Caudate nucleus (tissue), 63 donors: ENCODE measurements at places on chromosomes 6 and 20.

DNA sequence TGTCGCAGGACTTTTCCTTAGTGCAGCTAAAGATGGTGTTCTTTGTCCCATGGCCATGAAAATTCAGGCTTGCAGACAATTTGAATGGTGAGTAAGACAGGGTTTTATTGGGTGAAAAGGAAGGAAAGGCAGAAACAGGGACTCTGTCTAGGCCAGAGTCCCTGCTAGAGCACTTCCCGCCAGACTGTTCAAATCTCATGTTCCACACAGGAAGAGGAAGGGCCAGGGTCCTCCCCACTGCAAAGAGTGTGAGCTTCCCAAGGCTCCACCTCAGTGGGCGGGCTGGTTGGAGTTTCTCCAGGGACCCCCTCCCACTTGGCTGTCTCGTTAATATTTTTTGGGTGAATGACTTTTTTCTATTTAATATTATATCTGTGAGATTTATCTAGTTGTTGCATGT lies 29.0 kb downstream of the COL19A1 start:
- DNase-seq = no peak

- DNase-seq = no peak
Observed at GRCh38 chr6:40960742-40961430, 78.1 kb downstream of the UNC5CL start.

- DNase-seq = no peak
Observed at GRCh38 chr20:21102603-21103311, 3.4 kb downstream of the LINC00237 start.

DNA sequence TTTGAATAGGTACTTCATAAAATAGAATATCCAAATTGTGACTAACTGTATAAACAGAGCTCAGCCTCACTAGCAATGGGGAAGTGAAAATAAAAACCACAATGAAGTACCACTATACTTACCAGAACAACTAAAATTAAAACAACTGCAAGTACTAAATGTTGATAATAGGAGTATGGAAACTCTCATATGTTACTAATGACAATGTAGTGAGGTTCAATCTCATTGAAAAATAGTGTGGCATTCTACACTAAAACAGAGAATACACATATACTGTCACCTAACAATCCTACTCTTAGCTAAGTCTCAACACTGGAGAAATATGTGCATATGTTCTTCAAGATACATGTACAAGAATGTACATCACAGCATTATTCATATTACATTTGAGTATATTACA lies 132.0 kb upstream of the CARMIL1 start:
- DNase-seq = no peak

- no peak for DNase-seq
Observed at GRCh38 chr20:23071996-23072395, 14.1 kb downstream of the CD93 start.

GRCh38 chr6:148358196-148358785 lies 15.7 kb downstream of the SASH1 start:
- no peak for DNase-seq

GRCh38 chr6:160343144-160343543 lies 5.0 kb upstream of the SLC22A3 start:
- DNase-seq = no peak

DNA sequence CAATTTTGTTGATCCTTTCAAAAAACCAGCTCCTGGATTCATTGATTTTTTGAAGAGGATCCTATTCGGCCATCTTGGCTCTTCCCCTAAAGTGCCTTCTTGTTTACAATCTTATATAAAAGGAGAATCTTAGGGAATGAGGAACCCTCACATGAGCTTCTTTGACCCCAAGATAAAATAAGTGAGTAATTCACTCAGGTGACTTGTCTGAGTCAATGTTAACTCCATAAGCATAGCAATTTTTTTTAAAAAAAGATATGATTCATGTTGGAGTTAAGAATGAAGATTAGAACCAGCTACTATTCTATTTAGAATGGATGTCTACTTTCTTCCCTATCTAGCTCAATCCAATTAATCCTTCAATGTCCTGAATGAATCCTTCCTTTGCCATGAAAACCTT lies 21.0 kb downstream of the WASF1 start:
- no peak for DNase-seq

GRCh38 chr6:4964675-4965561 lies 38.9 kb downstream of the RPP40 start:
- DNase-seq = peak; percentile 26

DNA sequence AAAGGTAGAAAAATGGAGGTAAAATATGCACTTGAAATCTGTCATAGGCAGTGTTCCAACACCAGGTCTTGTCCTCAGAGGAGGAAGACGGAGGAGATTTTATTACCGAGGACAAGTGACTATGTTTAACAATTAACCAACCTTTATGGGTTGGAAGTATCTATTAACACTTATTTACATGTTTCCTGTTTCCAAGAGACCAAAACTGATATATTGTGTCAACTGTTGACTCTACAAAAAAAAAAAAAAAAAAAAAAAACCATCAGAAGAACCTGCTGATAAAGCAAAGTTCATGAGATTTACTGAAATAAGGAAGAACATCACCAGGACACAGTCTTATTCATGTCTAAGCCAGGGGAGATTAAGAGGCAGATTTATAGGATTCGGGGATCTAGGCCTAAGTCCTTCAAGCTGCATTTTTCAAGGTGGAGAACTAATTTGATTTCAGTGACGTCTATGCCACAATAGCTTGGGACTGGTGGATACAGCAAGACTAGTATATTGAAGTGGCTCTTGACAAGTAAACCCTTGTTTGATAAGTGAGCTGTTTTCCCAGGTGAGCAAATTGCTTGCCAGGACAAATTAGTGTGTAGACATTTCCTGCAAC lies 126.6 kb upstream of the NAA20 start:
- DNase-seq = no peak

DNA sequence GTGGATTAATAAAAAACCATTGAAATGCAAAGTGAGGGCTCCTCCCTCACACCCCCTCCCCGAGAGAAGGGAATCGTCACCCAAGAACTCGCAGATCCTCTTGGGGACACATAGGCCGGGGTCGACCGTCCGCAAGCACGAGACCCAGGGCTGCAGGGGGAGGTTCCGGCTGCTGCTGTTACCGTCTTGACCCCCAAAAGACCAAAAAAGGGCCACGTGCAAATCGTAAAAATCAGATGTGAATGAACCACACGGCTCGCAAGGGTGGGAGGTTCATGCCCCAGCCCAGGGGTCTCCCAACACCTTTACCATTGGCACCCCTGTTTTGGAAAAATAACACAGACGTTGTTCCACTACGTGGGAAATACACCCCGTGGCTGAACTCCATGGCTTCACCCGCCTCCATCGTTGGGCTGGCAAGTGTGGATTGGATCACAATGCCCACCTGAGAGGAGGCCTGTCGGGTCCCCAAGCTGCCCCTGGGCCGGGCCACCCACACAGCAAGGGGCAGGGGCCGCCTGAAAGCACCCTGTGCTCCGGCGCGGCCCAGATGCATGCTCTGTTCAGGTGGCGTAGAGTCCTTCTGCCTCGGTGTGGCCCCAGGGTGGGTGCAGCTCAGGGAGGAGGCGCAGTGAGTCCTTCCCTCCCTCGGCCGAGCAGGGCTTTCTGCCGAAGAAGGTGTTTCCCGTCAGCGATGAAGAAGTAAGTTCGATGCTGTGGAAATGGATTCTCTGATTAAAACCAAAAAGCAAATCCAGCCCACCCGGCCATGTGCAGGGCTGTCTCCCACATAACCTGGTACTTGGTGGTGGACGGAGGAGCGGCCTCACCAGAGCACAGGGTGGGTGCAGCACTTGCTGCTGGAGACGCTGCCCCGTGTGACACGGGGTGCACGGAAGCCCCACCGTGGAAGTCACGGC lies 85.0 kb downstream of the YTHDF1 start:
- no peak for DNase-seq

GRCh38 chr6:84976526-84977362 lies 212.3 kb upstream of the TBX18 start:
- no peak for DNase-seq

- DNase-seq = no peak
Observed at GRCh38 chr20:57475388-57476083, 49.4 kb downstream of the CTCFL start.

DNA sequence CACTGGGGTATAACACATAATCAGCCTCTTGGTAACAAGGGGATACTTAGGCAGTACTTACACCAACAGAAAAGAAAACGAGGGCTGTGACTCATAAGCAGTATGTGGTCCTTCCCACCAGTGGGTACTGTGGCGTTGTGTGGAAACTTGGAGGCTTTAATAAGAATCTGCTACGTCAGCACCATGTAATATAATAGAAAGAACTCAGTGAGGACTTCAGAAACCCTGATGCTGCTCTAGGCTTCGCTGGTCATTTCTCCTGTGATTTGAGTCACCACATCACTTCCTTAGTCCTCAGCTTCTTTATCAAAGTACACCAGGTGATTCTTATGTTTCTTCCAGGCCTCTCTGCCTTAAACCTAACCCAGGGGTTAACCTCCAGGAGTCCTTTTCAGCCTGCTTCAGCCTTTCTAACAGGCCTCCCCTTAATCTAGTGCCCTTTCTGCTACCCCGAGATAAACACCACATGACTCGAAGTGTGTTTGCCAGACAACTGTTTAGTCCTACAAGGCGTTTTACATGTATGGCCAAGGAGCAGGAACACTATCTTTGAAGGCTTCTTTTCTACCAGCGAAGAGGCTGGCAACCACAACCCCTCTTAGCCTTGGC lies 68.5 kb downstream of the FYN start:
- no peak for DNase-seq

GRCh38 chr6:13278164-13278563 lies 50.2 kb downstream of the TBC1D7 start:
- no peak for DNase-seq

- no peak for DNase-seq
Observed at GRCh38 chr6:79813854-79814709, 133.3 kb downstream of the ELOVL4 start.

DNA sequence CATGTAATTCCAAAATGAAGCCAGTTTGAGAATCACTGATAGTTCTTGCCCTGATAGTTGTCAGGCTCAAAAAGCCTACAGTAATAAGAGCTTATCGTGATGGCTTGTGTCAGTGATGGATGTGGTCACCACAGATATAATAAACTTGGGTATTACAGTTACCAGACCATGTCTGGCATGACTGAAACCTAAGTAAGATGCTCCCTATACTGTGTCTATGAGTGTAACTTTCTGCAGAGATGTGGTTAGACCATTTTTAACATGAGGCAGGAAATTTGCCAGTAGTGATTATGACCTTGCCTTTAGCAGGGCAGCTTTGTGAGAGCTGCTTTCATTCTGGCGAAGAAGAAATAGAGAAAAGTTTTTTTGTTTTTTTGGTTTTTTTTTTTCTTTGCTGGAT lies 90.2 kb downstream of the ANKS1A start:
- DNase-seq = no peak

DNA sequence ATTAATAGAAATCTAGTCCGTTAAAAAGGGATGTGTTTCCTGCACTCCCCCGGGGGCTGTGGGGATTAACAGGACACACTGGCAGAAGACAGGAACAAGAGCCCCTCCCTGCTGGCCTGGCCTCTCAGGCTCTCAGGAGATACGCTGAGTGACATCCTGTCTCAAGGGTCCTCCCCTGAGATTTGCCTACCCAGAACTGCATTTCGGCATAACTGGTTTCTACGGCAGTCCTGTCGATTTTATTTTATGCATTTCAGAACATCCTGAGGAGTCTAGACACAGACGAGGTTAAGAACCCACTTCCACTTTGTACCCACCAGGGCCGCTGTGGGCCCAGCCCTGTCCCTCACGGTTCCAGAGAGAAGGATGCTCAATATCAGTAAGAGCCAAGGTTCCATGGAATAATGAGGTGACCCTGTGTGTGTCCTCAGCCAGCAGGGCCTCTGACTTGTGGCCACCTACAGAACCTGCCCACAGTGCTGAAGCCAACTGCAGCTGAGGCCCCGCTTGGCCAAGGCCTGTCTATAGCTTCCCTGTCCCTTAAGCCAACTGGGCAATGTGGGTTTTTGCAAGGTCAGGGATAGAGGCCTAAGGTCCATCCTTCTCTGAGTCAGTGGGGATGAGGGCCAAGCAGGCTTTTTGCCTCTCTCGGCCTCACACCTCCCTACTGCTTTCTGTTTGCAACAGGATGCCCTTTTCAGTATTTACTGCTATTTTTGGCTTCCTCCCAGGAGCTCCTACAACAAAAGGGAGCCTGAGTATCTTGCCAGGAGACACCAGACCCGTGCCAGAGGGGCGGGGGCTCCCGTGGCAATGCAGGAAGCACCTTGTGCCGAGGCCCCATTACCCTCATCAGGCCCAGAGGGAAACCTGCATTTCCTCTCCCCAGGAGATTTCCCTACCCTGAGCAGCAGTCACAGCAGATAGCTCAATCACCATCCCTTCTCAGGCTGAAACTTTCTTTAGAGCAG lies 14.7 kb downstream of the UQCC2 start:
- no peak for DNase-seq

- peak; percentile 63 for DNase-seq
Observed at GRCh38 chr6:158231551-158232315, 63.6 kb downstream of the GTF2H5 start.

DNA sequence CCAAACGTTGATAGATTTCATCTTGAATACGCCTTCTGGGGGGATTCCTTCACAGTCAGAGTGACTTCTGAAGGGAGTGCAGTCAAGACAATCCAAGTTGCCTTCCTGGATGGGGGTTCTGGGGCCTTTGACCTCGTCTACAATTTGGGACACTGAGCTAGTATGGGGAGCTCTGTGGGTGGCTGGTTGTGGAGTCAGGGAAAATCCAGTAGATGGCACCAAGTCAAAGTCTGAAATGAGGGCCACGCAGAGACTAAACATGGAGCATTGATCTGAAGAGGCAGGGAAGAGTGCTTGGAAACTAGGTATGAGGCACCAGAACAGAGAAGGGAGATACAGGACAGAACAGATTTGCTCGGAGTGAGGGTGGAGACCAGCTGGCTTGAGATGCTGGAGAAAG lies 43.6 kb upstream of the CCN6 start:
- no peak for DNase-seq

GRCh38 chr20:31901615-31902014 lies 31.2 kb downstream of the TTLL9 start:
- DNase-seq = no peak

GRCh38 chr6:63844287-63844686 lies 208.7 kb downstream of the PHF3 start:
- no peak for DNase-seq
